ENCODE measurements at places on chromosomes 11 and 22. TPM values are rescaled to one million over a fixed set of nuclear protein-coding genes. Genes with fewer than 3 reads are reported as not detected.

Gene VPREB1
- not detected for total RNA-seq

Gene FOXR1
- total RNA-seq, result not detected

Gene PRR33
- not detected for total RNA-seq

Gene SLC43A1
- total RNA-seq, result 33.2 TPM

Gene CD3D
- total RNA-seq, result not detected

Gene ADM2
- not detected for total RNA-seq

Gene ELMOD1
- 0.39 TPM for total RNA-seq

Gene INS
- total RNA-seq, result not detected

Gene SCN2B
- total RNA-seq, result 0.65 TPM

Gene BIK
- total RNA-seq, result not detected

Gene CNIH2
- 0.40 TPM for total RNA-seq

Gene C11orf68
- total RNA-seq, result 18.2 TPM

Gene SLC22A8
- total RNA-seq, result not detected

Gene MPZL2
- 10.1 TPM for total RNA-seq

Gene ESAM
- 52.8 TPM for total RNA-seq

Gene HIKESHI
- total RNA-seq, result 52.7 TPM

Gene IFITM5
- not detected for total RNA-seq

Gene OR51B2
- total RNA-seq, result not detected

Gene MS4A6E
- not detected for total RNA-seq

Gene MIAT
- 0.42 TPM for total RNA-seq

Gene KRTAP5-11
- total RNA-seq, result not detected

Gene SCGB1D2
- not detected for total RNA-seq
